NCI-H1930 (cell line): ENCODE measurements at places on chromosomes 2 and 18.

GRCh38 chr2:72887740-72888437, 681 bp downstream of the SPR start:
- peak; percentile 71 for DNase-seq

- DNase-seq = peak; percentile 37
Measured at GRCh38 chr2:112910219-112910618, 746 bp upstream of the IL37 start.

DNA sequence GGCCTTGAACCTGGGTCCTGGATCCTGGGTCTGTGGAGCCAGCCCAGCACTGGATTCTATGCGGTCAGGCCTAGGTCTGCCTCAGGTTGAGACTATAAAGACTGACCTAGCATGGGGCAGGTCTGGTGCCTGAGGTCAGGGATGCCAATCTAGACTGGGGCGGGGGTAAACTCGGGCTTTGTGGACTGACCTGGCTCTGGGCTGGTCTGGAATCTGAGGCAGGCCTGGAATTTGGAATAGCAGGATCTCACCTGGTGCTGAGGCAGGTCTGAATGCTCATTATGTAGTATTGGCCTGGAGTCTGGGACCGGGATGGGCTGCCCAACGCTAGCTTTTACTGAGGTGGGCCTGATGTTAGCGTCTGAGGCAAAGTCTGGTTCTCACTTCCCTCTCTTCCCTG, 256.0 kb downstream of the KIAA1328 start:
- no peak for DNase-seq

DNA sequence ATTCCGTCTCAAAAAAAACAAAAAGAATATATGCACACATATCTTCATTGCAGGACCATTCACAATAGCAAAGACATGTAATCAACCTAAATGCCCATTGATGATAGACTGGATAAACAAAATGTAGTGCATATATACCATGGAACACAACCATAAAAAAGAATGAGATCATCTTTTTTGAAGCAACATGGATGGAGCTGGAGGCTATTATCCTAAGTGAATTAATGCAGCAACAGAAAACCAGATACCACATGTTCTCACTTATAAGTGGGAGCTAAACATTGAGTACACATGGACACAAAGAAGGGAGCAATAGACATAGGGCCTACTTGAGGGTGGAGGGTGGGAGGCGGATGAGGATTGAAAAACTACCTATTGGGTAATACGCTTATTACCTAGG, 8.8 kb downstream of the NT5C1B start:
- no peak for DNase-seq

DNA sequence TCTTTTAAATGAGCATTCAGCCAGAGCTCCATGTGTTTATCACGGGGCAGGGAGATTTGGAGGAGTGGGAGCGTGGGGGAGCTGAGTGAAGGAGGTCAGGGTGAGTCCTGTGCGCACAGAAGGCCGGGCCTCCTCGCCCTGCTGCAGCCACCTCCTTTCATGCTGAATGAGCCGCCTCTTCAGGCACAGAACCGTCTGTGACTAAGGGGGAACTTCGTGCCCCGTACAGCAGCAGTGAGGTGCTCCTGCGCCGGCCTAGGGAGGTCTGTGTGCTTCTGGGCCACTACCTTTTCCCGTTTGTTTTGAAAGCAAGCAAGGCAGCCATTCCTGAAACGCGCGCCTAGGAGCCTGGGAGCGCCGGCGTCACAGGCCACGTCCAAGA, 27.1 kb upstream of the ZNF516 start:
- DNase-seq = peak; percentile 68

GRCh38 chr2:233334915-233335314, 19.4 kb upstream of the DGKD start:
- no peak for DNase-seq

GRCh38 chr2:42185220-42185921, 16.2 kb downstream of the EML4 start:
- no peak for DNase-seq

DNA sequence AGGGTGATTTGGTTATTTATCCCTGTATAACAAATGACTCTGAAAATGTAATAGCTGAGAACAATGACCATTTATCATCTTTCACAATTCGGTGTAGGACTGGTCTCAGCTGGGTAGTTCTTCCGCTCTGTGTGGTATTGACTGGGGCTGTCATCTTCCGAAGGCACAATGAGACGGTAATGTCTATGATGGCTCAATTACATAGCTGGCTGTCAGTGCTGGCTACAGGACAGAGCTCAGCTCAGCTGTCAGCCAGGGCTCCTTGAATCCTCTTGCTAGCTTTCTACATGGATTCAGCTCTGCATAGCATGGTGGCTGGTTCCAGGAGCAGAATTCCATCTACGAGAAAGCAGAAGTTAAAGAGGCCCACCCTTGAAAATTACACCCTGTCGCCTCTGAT, 483.8 kb downstream of the TDRD15 start:
- no peak for DNase-seq

- no peak for DNase-seq
Measured at GRCh38 chr2:96083064-96083939, 33.1 kb downstream of the ADRA2B start.

- DNase-seq = no peak
Measured at GRCh38 chr2:160901613-160902012, 258.6 kb upstream of the TANK start.

GRCh38 chr2:209687323-209687969, 84.2 kb upstream of the UNC80 start:
- DNase-seq = no peak

DNA sequence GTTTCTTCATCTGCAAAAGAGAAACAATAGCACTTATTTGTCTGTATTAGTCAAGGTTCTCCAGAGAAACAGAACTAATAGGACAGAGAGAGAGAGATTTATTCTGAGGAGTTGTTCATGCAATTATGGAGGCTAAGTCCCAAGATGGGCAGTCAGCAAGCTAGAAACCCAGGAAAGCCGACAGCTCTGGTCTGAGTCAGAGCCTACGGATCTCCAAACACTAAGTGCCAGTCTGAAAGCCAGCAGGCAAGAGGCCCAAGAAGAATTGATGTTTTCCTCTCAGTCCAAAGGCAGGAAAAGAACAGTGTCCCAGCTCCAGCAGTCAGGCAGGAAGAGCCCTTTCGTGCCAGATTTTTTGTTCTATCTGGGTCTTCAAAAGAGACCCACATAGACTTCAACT, 36.5 kb upstream of the SLC66A3 start:
- no peak for DNase-seq

DNA sequence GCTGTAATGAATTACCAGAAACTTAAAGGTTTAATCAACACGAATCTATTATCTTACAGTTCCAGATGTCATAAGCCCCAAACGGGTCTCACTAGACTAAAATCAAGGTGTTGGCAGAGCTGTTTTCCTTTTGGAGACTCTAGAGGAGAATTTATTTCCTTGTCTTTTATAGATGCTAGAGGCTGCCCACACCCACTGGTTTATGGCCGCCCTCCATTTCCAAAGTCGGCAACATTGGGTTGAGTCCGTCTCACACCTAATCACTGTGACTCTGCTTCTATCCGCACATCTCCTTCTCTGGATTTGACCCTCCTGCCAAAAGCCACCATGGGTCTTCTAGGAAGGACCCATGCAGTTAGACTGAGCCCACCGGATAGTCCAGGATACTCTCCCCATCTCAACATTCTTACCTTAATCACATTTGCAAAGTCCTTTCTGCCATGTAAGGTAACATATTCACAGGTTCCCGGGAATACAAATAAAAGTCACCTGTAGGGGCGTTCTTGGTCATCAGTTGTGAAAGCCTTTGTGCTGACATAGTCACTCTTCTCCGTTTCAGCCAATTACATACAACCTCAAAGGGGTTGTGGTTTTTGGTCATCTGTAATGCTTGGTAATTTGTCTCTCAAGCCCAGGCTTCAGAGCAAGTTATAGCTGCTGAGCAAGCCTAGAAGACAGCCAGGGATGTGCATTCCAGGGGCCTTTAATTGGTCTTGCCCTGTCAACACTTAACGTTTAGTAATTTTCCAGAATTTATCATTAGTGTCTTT, 179.4 kb downstream of the ANTXR1 start:
- no peak for DNase-seq

DNA sequence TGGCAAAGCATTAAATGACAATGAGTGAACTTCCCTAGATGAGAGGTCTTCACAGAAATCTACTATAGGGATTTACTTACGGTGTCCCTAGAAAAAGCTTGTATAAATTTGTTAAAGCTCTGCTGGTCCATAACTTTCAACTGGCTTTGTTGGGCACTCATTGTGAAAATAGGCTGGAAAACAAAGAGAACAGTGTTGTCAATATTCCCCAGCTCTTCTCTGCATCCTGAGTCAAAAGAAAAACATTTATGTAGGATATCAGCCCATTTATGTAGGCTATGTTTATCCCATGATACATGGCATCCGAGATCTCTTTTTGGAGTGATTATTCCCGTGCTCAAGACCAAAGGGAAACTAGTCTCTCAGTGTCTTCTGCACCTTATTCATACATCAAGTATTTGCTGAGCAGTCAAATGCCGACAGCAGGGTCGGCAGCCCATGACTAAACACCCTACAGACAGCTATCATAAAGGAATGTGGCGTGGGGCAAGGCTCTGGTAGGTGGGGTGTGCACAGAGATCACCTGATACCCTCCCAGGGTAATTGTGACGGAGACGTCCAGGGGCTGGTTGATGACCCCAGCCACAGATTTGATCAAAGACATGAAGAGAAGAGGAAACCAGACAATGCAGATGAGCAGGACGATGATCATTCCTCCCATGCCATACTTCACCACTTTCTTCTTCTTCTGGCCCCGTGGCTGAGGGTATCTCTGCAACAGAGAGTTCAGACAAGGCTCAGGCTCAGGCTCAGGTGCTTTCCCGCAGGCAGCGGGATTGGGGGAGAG, 155.9 kb downstream of the NAPG start:
- DNase-seq = no peak

GRCh38 chr2:24871852-24872333, 48.1 kb downstream of the ADCY3 start:
- no peak for DNase-seq

DNA sequence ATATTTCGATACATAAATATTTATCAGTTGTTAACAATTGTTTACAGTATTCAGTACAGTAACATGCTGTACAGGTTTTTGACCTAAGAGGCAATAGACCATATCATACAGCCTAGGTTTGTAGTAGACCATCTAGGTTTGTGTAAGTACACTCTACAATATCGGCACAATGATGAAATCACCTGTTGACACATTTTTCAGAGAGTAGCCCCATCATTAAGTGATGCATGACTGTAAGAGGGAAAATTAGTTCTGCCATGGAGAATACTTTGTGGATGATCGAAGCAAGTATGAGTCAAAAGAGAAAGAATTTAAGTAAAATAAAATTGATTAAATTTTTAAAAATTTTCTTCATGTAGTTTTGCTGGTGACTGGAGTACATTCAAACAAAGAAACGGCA, 32.6 kb downstream of the VIT start:
- DNase-seq = no peak

- no peak for DNase-seq
Measured at GRCh38 chr2:71891155-71891554, 256.5 kb downstream of the CYP26B1 start.

- no peak for DNase-seq
Measured at GRCh38 chr2:136133176-136133575, 15.2 kb upstream of the CXCR4 start.

GRCh38 chr18:10475276-10475653, 20.8 kb downstream of the APCDD1 start:
- DNase-seq = no peak

- DNase-seq = no peak
Measured at GRCh38 chr2:111208639-111209038, 87.9 kb downstream of the BCL2L11 start.

DNA sequence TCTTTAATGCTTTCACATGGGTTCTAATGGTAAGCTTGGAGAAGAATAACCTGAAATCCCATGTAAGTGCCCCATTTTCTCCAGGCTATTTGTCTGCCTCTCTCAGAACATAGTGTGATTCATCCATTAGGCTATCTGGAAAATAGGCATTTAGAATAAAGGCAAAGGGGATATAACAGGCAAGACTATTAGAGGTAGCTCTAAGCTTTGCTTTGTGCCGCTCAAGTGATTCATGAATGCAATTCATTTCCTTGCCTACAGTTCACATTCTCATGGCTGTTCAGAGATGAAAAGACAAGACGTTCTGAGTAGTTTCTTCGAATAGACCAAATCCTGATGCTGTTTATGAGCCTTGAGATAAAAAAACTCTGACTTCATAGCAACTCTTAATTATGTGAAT, 101.7 kb downstream of the ANKRD44 start:
- DNase-seq = no peak

DNA sequence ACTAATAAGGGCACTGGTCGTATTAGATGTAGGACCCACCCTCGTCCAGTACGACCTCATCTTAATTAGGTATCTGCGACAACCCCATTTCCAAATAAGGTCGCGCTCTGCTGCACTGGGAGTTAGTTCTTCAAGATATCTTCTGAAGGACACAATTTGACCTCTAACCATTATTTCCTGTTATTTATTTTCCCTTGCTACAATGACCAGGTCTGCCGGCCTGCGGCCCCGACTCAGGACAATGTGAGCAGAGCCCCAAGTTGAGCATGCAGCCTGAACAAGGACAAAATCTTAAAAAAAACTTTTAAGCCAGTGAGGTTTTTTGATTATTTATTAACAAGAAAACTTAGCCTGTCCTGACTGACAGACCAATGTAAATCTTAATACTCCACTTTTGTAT, 107.6 kb downstream of the SMIM21 start:
- DNase-seq = no peak

GRCh38 chr2:205763708-205764211, 81.5 kb downstream of the NRP2 start:
- no peak for DNase-seq

DNA sequence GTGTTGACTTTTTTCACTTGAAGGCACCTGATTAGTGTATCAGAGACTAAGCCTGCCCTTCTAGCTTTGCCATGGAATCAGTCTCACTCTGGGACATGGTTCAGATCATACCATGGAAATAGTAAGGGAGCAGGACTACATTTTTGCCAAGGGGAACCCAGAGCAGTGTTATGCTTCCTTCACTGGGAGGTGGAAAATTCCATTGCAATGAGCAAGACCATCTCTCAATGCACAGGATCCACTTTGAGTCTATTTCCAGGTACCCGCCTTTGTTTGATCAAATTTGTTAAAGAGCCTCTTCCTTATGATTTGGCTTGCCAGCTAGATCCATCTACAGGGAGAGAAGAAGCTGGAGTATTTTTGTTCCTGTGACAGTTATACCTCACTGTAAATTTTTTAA, 395.8 kb downstream of the MTX2 start:
- no peak for DNase-seq

- no peak for DNase-seq
Measured at GRCh38 chr2:224837558-224837957, 121.4 kb upstream of the CCDC195 start.
